HuH-7.5 (cell line): ENCODE measurements at places on chromosomes 1 and 21.

GRCh38 chr21:40803101-40803500, 43.9 kb downstream of the DSCAM start:
- no peak for DNase-seq

DNA sequence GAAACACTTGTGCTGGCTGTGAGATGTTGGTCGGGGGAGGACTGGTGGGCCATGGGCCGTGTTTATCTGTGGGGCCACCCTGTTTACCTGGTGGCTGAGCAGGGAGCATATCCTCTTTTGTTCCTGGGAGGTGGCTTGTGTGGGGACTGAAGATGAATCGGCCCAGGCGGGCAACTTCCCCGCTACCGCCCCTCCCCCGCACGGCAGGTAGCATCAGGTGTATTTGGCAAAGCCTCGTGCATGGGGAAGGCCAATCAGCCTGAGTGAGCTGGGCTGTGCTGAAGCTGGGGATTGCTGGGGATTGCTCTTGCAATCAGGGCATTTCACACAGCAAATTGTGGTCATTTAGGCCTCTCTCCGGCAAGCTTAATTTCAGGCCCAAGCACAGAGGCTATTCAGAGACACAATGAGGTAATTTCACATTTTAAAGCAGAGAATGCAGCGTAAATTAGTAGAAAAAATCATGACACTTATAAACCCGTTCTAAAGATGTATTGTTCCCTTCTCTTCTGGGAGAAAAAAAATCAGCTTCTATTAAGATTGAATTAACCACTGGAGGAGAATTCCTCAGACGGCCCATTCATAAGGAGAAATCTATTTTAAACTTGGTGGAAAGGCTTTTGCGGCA, 197.7 kb upstream of the POU3F1 start:
- DNase-seq, result no peak

GRCh38 chr1:96842215-96842614, 120.6 kb downstream of the PTBP2 start:
- no peak for DNase-seq

DNA sequence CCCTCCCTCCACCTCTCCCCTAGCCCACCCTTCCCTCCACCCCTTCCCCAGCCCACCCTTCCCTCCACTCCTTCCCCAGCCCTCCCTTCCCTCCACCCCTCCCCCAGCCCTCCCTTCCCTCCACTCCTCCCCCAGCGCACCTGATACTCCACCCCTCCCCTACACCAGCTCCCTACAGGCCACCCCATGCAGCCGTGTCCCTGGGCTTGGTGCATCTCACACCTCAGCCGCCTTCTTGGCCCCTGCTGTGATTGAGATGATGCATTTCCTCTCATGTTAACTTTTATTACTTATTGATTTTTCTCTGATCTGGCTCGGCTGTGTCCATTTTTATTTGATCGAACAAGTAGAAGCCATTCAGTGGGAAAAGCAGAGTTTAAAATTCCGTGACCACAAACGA, 243.8 kb downstream of the MATN1 start:
- no peak for DNase-seq

DNA sequence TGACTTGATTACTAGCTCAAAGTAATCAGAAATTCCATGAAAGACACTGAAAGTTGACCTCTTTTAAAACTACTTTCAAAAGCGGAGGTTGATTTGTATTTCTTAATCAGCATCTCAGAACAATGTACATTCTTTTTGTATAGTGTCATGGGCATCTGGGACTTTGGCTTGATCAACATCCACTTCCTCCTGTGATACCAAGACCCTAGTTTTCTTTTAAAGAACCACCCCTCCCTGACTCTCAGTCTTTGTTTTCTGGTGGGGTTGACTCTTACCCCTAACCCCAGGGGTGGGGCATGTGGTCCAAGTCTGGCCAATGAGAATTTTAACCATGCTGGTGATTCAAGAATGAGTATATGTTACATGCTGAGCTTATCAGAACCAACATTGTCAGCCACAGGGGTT, 21.7 kb upstream of the IRF2BP2 start:
- no peak for DNase-seq

DNA sequence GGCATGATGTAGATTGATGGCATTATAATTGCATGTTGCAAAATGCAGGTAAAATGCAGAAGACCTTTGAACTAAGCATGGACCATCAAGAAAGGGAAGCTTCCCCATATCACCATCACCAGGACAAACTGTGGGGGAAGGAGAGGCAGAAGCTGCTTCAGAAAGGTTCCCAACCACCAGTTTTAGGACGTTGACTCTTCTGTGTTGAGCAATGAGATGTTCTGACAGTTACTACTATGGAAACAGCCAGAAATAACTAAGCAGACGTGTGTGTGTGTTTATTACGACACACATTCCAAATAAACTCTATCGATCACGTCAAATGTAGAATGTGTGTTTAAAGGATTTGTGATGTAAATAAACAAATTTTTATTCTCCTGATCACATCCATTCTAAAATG, 110.2 kb upstream of the PLD5 start:
- DNase-seq, result no peak

DNA sequence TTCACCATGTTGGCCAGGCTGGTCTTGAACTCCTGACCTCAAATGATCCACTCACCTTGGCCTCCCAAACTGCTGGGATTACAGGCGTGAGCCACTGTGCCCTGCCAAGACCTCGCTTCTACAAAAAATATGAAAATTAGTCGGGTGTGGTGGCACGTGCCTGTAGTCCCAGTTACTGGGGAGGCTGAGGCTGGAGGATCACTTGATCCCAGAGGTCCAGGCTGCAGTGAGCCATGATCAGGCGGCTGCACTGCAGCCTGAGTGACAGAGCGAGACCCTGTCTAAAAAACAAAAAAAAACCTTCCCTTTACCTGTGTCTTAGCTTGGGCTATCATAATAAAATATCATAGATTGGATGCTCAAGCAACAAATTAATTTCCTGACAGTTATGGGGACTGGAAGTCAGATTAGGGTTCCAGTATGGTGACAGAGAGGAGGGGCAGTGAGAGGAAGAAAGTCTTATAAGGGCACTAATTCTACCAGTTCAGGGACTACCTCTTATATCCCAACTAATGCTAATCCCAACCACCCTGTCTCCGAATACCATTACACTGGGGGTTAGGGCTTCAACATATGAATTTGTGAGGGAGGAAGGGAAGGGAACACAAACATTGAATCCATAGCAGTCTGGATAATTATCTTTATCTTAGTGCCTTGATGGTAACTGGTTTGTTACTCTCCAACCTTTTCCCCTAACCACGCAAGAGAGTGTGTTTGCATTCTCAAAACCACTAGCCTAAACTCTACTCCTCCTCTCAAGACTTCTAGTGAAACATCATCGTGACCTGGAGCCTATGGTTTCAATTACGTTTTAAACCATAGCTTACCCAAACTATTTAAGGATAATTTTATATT, 1.0 kb upstream of the NAXE start:
- DNase-seq, result no peak

DNA sequence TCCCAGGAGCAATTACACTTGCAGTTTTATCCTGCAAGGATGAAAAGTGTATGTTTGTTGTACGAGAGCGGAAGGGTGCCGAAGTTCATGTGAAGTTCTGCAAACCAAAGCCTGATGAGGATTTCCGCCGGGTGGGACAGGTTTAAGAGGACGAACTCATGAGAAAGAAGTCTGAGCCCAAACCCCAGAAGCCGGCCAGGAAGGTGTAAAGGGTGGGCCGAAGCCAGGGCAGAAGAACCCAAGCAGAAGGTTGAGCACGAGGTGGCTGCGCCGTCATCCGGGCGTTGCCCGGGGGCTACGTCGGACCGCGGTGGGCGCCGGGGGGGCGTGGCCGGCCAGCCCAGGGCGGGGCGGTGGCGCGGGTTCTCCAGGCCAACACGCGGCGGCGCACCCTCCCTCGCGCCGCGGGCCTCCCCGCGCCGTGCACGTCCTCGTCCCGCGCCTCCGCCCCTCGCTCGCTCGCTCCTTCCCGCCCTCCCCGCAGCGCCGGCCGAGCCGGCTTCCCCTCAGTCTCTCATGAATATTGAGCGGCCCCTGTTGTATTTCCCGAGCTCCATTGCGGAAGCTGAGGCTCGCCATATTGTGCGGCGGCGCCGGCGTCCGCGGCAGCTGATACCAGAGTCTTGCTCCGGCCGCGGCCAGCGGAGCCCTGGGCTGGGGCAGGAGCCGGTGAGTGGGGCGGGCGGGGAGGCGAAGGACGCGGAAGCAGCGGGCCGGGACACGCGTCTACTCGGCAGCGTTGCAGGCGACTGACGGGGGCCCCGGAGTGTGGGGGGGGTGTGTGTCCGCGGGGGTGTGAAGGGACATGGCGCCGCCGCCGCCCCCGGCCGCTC, at the start of gene RNF2:
TSS of gene RNF2 (plus strand) at position 578 of the 833 bp plus-strand sequence. CDS start 41,996 bp downstream, outside the sequence.
- DNase-seq, result peak; percentile 57

- no peak for DNase-seq
These were observed 42.3 kb downstream of the MAN1C1 start for GRCh38 chr1:25658791-25659431.

DNA sequence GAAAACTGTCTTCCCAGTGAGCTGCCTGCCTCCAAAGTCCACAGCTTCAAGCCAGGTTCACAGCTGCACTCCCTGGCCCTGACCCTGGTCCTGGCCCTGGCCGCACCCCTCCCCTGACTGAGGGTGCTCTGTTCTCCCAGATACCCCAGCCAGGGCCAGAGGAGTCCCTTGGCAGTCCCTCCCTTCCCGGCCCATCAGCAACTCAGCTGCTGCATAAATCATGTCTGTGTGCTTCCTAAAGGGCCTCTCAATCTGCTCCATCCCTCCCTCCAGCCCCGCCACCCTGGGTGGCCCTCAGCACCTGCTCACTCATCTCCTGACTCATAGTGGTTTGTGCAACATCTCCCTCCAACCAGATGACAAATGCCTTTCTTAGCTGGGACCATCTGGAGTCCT, 24.8 kb upstream of the C1orf174 start:
- DNase-seq, result no peak

DNA sequence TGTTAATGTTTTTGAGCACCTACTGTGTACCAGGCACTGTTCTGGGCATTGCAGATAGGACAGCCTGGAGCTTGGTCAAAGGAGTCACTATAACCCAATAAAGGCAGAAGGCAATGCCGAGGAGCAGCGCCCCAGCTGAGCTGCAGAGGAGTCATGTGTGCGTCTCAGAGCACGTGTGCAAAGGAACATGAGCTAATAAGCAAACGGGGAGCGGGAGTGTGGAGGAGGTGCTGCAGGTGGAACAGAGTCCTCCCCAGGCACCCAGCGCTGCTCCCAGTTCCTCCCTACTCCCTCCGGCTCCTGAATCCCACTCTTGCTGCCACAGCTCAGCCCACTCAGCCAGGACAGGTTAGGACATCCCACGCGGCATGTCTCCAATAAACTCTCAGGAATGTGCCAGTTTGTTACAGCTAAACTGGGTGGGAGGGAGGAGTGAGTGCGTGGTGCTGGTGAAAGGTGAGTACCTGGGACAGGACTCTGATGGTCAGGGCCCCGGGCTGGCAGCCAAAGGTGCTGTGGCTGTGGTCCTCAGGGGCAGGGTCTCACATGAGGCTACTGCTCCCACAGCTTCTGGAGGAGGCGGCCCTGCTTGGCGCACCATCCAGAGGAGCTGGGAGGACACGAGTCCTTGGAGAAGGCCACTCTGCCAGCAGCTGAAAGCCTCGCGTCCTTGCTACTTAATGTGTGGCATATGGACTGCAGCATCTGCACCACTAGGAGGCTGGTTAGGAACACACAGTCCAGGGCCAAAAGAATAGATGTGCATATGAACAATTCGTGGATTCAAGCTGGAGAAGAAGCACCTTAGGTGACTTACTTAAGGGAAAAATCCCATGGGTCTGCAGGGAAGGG, 52.3 kb downstream of the GRIK3 start:
- no peak for DNase-seq

GRCh38 chr1:230760360-230760827, 13.2 kb downstream of the CAPN9 start:
- DNase-seq, result peak; percentile 60

GRCh38 chr1:58622571-58622970, 45.5 kb upstream of the TACSTD2 start:
- DNase-seq, result no peak

DNA sequence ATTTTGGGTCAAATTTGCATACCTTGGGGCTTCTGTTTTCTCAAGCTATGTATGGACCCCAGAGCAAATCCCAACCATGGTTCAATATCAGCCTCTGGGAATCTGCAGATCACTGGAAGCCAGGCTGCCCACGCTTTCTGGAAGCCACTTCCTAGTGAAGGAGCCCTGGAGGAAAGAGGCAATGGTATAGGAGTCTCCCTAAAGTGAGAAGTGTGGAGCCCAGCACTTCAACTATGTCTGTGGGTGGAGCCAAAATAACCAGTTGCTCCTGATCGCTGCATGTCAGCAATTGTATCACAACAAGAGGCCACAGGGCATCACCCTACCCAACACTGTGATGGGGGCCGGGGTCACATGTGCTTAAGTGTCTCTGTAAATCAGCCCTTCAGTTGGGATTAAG, 26.9 kb downstream of the ETS2 start:
- no peak for DNase-seq

GRCh38 chr1:172144445-172145061, 275.9 kb upstream of the C1orf105 start:
- no peak for DNase-seq

- DNase-seq, result no peak
These were observed 62.7 kb downstream of the DMAP1 start for GRCh38 chr1:44275991-44276405.

- DNase-seq, result no peak
These were observed 10.5 kb downstream of the KCNJ15 start for GRCh38 chr21:38267136-38267755.

DNA sequence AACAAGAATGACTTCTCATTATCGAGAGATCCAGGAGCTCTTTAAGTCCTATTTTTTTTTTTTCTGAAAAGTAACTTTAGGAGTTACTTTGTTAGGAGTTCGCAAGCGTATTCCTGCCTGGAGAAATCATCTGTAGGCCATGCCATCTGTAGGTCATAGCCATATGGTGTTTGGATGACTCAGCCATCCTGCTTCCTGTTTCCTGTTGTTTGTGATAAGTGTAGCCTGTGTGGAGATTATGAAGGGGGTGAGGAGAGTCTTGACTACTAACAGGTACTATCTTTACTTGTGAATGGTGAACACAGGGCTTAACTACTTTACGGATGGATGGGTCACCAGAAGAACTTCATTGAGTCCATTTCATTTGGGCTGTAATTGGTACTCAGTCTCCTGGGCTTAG, 327.2 kb downstream of the PTPRU start:
- DNase-seq, result no peak

GRCh38 chr1:90347366-90347765, 352.5 kb downstream of the ZNF326 start:
- no peak for DNase-seq

GRCh38 chr1:25795946-25796810, 3.8 kb upstream of the SELENON start:
- no peak for DNase-seq

DNA sequence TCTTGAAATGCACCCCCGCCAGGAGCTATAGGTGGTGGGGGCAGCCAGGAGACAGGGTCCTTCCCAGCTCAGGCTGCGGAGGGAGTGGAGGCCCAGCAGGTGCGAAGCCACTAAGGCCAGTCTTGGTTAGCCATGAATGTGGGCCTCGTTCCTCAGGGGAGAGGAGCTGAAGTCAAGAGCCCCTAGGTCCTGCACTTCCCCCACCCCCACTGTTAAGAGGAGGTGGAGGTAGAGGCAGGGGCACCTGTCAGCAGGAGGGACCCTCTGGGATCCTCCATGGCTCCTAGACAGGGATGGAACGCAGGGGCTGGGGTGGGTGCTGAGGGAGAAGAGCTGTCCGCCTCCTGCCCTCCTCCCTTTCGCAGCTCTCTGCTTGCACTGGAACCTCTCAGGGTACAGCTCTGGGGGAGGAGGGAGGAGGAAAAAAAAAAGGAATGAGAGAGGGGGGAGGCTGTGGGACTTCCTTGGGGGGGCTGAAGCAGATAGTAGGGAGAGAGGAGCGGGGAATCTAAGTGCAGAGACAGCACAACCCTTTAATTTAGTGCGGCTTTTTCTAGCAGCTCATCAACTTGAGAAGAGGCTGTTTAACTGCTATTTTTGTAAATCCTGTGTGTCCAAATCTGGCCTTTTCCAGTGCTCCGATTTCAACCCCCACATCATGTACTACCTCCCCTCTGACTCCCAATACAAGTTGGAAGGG, 37.0 kb downstream of the MATN1 start:
- DNase-seq, result no peak
